Keratinocyte (primary cell): ENCODE measurements at places on chromosomes 16 and 17. TPM values are rescaled to one million over a fixed set of nuclear protein-coding genes. Genes with fewer than 3 reads are reported as not detected.
A peak's percentile ranks its signal among the peaks of the same experiment; 100 is the strongest.

Gene PRSS36
- 0.08 to 0.95 TPM (median 0.43 TPM) in 3 replicates for polyA plus RNA-seq

Gene SLC9A5
- 0.51 to 0.68 TPM (median 0.62 TPM) in 3 replicates for polyA plus RNA-seq

DNA sequence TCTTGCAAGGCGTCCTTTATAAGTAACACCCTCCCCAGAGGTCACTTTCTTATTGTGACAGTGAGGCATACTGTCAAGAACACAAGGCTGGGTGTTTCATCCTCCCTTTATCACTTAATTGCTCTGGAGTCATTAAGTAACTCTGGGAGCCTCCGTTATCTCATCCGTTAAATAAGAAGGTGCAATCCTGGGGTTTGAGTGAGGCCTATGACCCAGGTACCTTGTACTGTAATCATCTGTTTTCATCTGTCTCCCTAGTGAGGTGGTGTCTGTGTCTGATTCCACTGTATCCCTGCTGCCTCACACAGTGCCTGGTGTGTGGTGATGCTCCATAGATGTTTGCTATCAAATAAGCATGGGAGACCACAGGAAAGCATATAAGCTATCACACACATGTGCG lies 17.7 kb downstream of the TNS4 start:
- H3K36me3 ChIP-seq = peaks cover 41% of the 10 kb centered on the region
- H3K4me1 ChIP-seq = peaks cover 62% of the 10 kb centered on the region
- DNase-seq = peak; percentile 49
- H3K27me3 ChIP-seq = no peaks in the 10 kb centered on the region

- no peak for DNase-seq
- H3K27ac ChIP-seq = no peak overlapping the region
- H3K4me1 ChIP-seq = no peaks in the 10 kb centered on the region
- H3K27me3 ChIP-seq = peaks cover 8% of the 10 kb centered on the region
- no peak overlapping the region for H3K4me3 ChIP-seq
- H3K36me3 ChIP-seq = peaks cover under 1% of the 10 kb centered on the region
Measured at GRCh38 chr16:87694441-87695125, 71.2 kb downstream of the KLHDC4 start.

DNA sequence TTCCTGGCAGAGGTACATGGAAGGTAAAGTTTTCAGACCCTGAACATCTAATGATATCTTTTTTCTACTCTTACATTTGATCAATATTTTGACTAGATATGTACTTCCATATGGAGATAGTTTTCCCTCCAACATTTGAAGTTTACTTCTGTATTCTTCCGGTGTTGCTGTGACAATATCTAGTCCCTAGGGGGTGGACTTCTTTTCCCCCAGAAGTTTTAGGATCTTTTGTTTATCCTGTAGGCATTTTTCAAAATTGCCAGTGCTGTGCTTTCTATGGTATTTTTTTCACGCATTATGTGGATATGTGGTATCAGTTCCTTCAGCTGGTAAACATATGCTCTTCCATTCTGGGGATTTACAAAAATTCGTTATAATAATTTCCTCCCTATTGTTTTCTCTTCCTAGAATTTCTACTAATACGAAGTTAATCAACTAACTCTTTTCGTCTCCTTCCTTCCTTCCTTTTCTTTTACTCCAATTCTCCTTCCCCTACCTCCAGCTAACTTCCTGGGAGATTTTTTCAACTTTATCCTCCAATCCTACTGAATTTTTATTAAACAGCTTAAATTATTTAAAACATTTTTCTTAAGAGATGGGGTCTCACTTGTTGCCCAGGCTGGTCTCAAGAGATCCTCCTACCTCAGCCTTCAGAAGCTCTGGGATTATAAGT lies 26.1 kb upstream of the ZNHIT3 start:
- no peaks in the 10 kb centered on the region for H3K36me3 ChIP-seq
- H3K4me3 ChIP-seq = no peak overlapping the region
- peaks cover 16% of the 10 kb centered on the region for H3K27me3 ChIP-seq
- H3K4me1 ChIP-seq = no peaks in the 10 kb centered on the region
- H3K27ac ChIP-seq = no peak overlapping the region

DNA sequence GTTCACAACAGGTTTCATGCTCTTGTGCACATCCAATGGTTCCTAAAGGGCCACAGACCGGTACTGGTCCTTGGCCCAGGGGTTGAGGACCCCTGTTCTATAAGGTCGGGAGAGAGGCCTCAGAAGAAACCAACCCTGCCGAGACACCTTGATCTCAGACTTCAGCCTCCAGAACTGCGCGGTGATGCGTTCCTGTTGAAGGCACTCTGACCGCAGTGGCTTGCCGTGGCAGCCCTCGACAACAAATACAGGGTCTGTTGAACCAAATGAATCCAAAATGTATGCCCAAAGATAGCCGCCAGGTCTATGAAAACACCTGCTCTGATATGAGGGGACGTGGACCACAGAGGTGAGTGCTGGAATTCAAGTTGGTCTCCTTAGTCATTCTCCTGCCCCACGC lies 389.8 kb downstream of the SEC14L1 start:
- H3K27me3 ChIP-seq = peaks cover 33% of the 10 kb centered on the region
- H3K27ac ChIP-seq = no peak overlapping the region
- no peaks in the 10 kb centered on the region for H3K4me1 ChIP-seq
- H3K4me3 ChIP-seq = no peak overlapping the region

DNA sequence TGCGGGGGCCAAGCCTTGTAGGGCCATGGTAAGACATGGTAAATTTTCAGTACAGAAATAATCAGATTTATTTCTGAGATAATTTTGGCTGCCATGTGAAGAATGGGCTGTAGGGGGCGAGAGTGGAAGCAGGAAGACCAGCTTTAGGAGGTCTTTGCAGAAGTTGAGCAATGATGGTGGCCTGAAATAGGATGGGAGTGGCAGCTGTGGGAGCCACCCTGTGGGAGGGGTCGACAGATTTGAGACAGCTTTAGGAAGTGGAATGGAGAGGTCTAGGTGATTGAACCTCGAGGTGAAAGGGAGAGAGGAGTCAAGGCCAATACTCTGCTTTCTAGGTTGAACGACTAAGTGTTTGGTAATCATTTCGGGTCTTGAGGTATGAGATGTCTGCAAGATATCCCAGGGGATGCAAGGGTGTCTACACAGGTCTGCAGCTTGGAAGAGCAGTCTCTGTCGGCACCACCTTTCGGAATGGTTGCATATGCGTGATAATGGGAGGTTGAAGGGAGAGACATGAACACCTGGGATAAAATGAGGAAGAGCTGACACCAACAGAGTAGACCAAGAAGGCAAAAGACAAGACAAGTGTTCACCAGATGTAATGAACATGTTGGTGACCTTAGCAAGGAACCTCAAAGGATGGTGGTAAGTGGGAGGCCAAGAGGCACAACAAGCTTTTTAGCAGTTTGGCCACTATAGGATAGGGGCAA lies 4.2 kb upstream of the ATXN7L3 start:
- DNase-seq = no peak
- H3K4me1 ChIP-seq = peaks cover 38% of the 10 kb centered on the region
- no peaks in the 10 kb centered on the region for H3K27me3 ChIP-seq
- no peak overlapping the region for H3K27ac ChIP-seq
- H3K36me3 ChIP-seq = peaks cover 14% of the 10 kb centered on the region
- H3K4me3 ChIP-seq = no peak overlapping the region

DNA sequence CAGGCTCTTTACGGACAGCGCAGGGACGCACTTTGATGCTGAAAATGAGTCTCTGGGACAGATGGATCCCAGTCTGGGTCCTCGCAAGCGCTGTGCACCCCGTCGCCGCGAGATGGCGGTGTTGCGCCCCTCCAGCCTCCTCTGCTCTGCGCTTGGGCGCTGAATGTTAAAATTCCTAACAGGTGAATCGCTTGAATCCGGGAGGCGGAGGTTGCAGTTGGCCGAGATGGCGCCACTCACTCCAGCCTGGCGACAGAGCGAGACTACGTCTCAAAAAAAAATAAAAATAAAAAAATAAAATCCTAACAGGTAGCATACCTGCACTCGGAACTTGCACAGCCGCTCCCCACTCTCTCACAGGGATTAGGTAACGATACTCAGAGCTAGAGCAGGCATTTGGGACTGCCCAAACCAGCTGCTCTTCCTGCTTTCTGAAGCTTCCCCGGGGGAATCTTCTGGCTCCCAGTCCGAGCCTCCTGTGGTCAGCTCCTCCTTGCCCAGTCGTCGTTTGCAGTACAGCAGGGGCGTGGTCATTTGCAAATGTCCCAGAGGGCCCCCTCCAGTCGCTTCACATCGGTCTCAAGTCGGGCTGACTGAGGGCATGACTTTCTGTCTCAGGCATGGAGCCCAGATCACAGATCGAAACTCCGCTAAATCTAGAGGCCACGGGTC lies 26.2 kb upstream of the OSGIN1 start:
- peaks cover under 1% of the 10 kb centered on the region for H3K36me3 ChIP-seq
- H3K4me3 ChIP-seq = peak overlapping the region; percentile 79
- peak overlapping the region; percentile 55 for H3K27ac ChIP-seq

GRCh38 chr17:30588798-30589247 lies 111.6 kb downstream of the GOSR1 start:
- no peak overlapping the region for H3K27ac ChIP-seq
- DNase-seq = no peak
- no peak overlapping the region for H3K4me3 ChIP-seq
- no peaks in the 10 kb centered on the region for H3K36me3 ChIP-seq
- H3K4me1 ChIP-seq = peaks cover 5% of the 10 kb centered on the region
